ENCODE measurements at places on chromosomes 1 and 21. TPM values are rescaled to one million over a fixed set of nuclear protein-coding genes. Genes with fewer than 3 reads are reported as not detected.

The TCEA3 gene
- 58.3 TPM for polyA plus RNA-seq

The C1orf141 gene
- polyA plus RNA-seq, result not detected

The OR2T11 gene
- 0.03 TPM for polyA plus RNA-seq

The ESRRG gene
- 46.2 TPM for polyA plus RNA-seq

The FLG gene
- 3.2 TPM for polyA plus RNA-seq

The LCE1F gene
- not detected for polyA plus RNA-seq

The REG4 gene
- 0.71 TPM for polyA plus RNA-seq

The SEC16B gene
- 3.6 TPM for polyA plus RNA-seq

The TNFRSF1B gene
- 6.3 TPM for polyA plus RNA-seq

The PDE4DIP gene
- polyA plus RNA-seq, result 126 TPM

The PTPN14 gene
- polyA plus RNA-seq, result 36.1 TPM

The ETV3L gene
- polyA plus RNA-seq, result not detected

The KIAA1614 gene
- 11.4 TPM for polyA plus RNA-seq

All from left renal cortex interstitium (tissue), 4 donors.